T-helper 9 cell (primary cell): ENCODE measurements at places on chromosomes 3 and 15.

- no peak for DNase-seq
These were observed 10.9 kb upstream of the CCNL1 start for GRCh38 chr3:157170861-157171260.

DNA sequence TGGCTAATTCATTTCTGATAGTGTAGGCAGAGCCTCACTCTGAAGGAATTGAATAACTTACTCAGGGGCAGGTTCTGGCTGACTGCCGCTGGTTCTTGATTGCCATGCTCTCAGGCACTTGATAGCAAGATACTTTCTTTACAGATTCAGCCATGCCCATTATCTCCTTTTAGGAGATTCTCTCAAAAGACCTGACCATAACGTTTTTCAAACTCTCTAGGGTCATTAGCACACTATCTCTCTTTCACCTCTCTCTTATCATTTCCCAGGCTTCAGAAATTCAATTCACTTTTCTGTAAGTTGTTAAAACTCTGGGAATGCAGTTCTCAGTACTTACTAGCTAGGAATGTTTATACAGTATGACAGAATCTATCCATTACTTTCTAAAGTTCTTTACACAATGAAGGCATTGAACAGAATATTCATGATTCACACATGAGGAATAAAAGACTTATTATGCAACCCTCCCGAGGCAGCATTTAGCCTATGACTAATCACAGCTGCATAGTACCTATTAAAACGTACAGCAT, 850.3 kb upstream of the CADM2 start:
- DNase-seq: no peak

DNA sequence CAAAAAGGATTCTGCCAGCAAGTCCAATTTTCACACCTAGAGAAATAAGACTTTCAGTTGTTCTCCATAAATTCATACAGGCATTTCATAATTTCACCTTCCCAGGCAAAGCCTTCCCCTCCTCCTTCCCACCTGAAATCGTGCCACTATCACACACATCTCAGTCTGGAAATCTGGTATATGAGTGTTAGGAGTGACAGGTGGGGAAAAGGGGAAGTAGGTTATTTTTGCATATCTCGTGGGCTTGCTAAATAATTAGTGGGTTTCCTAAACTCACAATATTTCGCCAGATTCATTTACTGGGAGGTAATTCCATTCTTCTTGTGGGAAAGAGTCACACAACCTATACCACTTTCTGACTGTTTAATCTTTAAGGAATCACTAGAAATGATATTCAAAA, 7.4 kb downstream of the ALDH1A2 start:
- no peak for DNase-seq

GRCh38 chr3:47989981-47990440, 26.2 kb downstream of the MAP4 start:
- peak; percentile 43 for DNase-seq

- no peak for DNase-seq
These were observed 23.8 kb upstream of the ZNF148 start for GRCh38 chr3:125398952-125399351.
